Activated T-cell treated with anti-CD3 and anti-CD28 coated beads for 48 hours (primary cell): ENCODE measurements at places on chromosomes 6 and 20.

- DNase-seq: no peak
These were observed 25.0 kb upstream of the TXLNB start for GRCh38 chr6:139316622-139317317.

- DNase-seq: no peak
These were observed 168.0 kb upstream of the LRFN2 start for GRCh38 chr6:40755046-40755681.

DNA sequence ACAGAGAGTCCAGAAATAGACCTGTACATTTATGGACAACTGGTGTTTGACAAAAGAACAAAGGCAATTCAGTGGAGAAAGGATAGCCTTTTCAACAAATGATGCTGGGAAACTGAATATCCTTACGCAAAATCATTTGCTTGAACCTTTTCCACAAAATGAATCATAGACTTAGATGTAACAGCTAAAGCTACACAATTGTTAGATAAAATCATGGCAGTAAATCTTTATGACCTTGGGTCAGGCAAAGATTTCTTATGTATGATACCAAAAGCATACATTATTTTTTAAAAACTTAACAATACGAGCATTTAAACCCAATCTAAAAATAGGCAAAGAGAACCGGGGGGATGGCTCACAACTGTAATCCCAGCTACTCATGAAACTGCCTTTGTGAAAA is 73.5 kb upstream of the DST start:
- DNase-seq: no peak

DNA sequence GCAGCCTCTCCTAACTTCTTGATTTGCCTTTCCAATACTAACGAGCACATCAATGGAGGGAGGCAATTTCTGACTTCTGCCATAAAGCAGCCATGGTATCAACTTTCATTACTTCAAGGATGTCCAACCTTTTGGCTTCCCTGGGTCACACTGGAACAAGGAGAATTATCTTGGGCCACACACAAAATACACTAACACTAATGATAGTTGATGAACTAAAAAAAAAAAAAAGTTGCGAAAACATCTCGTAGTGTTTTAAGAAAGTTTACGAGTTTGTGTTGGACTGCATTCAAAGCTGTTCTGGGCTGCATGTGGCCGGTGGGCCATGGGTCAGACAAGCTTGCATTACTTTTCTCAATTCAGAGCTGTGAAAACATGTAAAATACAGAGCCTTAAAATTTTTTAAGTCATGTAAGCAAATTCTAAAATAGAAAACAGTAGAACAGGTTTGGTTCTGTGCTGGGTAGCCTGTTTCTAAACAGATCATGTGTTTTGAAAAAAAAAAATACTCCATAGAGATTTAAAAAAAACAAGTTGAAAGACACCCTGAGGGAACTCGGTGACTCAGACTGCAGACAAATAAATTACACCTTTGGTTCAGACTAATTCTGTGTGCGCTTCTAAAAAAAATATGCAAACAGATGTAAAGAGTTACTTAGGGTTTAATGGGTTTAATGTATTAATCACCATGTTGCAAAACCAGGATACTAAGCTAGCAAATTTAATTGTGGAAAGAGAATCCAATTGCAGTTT is 43.6 kb upstream of the SLC22A23 start:
- DNase-seq: no peak

DNA sequence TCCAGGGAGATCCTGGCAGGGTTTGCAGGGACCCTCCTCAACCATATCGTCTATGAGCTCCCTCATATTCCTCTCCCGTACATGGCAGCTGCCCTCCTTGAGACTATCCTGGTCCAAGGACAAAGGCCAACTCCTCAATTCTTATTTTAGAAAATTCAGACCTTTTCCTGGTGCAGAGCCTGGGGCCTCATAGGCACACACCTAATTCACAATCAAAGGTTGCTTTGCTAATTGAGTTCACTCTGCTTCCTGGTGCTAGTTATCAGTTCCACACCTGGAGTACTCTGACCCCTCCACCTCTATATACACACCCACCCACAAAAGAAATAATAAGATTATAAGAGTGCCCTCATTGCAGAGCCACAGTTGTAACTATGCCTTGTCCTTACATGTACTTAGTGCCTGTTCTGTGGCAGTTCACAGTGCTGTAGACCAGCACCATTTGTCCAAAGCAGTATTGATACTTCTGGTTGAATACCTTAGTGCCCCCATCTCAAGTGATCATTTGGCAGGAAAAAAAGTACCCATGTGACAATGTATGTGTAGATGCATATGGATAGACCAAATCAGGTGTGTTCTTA is 38.7 kb downstream of the GSS start:
- no peak for DNase-seq

DNA sequence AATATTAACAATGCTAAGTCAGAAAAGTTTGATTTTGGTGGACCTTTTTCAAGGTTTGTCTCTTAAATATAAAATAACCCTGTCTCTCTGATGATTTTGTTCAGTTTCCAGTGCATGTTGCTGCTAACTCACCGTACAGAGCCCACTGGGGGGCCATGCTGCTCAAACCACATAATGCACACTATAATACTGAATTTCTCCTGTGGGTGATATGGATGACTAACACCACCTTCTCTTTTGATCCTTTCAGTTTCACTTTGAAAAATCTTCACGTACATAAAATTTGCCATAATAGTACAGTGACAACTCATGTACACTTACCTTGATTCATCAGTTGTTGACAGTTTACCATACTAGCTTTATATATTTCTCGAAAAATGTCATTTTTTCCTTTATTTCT is 506.6 kb upstream of the MAN1A1 start:
- peak; percentile 5 for DNase-seq

GRCh38 chr6:168219804-168220203 is 99.8 kb downstream of the DACT2 start:
- no peak for DNase-seq

DNA sequence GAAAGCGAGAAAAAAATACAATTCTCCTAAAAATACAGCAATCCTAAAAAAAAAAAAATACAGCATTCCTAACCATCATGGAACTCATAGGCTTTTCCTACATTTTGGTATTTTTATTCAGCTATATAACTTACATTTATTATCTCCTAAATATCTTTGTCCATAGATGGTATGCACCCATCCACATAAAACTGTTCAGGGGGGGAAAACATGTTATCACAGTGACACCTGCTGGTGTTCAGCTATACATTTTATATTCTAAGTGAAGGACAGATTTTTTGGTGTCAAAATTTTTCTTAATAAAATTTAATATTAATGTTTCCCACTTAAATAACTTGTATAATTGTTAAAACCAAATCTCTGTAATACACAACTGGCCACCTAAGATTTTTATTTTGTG is 58.0 kb downstream of the BLOC1S5 start:
- DNase-seq: no peak

- DNase-seq: no peak
These were observed 14.7 kb upstream of the TAF4 start for GRCh38 chr20:62080249-62080990.

DNA sequence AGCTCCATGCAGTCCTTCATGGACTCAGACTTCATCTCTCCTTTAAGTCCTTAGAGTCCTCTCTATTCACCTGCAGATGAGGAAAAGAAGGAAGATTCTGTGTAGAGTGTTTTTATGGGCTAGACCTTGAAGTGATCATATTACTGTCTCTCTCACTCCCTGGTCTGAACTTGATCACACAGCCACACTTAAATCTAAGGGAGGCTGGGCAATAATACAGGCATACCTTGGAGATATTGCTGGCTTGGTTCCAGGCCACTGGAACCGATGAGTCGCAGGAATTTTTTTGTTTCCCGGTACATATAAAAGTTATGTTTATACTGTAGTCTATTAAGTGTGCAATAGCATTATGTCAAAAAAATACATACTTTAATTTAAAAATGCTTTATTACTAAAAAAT is 59.2 kb upstream of the FOXO3 start:
- DNase-seq: no peak

DNA sequence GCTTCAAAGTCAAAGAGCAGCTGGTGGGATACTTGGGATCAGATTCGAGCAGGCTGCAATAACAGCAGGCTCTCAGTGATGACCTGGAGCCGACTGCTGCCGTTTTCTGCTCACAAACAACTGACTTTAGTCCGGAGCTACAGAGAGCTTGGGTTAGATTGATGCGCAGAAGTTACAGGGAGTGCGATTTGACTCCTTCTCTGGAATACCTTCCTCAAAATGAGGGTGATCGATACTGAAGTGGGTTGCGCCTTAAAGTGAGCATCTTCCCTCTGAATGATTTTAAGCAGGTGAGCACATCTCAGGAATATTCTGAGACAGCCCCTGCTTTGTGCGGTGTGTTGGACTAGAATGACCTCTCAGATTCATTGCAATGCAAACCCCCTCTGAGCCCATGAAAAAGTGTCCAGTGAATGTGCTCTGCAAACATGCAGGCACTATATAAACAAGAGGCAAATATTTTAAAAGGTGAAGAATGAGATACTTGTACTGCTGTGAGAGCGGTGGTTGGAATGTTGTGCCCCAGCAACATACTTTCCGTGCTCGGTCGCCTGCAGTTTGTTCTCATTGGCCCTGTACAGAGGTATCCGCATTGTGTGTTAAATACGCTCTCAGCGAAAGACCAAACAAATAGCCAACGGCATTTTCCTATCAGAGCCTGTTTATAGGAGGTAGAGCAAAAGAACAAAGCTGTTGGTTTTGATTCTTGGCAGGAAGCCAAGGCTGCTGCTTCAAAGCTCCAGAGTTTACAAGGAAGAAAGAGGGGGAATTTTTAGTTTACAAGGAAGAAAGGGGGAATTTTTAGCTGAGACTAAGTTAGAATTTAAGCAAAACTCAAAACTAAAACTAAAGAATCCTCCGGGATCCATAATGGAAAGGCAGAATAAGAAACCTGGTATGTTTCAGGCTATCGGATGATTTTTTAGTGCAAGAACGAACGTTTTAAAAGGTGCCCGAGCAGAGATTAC is 67.7 kb downstream of the PHACTR2 start:
- no peak for DNase-seq

DNA sequence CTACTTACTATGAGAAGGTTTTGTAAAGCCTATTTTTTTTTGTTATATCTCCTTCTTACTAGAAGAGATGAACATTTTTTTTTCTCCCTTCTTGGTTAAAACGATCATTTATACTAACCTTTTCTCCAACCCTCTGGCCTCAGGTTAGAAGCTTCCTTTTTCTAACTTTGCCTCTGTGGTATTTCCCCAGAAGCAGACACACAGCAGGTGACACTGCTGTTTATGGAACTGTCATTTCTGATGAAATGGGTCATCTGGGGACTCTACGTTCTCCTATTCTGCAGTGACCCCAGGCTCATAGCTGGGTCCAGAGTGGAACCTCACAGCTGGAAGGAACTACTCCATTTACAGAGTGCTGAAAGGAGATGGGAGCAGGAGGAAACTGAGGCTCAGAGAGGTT is 746.3 kb upstream of the CHD6 start:
- no peak for DNase-seq

DNA sequence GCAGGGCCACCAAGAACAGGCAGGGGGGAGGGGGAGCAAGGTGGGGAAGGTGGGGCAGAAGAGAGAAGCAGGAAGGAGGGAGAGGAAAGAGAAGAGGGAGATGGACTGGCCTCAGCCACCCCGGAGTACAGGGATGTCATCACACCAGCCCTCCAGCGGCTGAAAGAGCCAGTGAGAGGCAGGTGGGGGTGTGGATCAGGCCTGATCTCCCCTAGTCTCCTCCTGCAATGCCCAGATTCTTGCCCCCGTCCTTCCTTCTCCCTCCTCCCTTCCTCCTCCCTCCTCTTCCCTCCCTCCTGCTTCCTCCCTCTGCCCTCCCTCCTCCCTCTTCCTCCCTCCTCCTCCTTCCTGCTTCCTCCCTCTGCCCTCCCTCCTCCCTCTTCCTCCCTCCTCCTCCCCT is 61.5 kb downstream of the YTHDF1 start:
- DNase-seq: no peak

DNA sequence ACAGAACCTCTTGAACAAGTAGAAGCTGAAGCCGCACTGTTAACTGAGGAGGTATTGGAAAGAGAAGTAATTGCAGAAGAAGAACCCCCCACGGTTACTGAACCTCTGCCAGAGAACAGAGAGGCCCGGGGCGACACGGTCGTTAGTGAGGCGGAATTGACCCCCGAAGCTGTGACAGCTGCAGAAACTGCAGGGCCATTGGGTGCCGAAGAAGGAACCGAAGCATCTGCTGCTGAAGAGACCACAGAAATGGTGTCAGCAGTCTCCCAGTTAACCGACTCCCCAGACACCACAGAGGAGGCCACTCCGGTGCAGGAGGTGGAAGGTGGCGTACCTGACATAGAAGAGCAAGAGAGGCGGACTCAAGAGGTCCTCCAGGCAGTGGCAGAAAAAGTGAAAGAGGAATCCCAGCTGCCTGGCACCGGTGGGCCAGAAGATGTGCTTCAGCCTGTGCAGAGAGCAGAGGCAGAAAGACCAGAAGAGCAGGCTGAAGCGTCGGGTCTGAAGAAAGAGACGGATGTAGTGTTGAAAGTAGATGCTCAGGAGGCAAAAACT is 40.1 kb downstream of the ZBTB2 start:
- DNase-seq: no peak

GRCh38 chr20:3093861-3094361 is 9.4 kb upstream of the AVP start:
- no peak for DNase-seq

GRCh38 chr6:156992020-156992804 is 215.0 kb downstream of the ARID1B start:
- no peak for DNase-seq

GRCh38 chr6:38801305-38801704 is 86.2 kb downstream of the DNAH8 start:
- no peak for DNase-seq

DNA sequence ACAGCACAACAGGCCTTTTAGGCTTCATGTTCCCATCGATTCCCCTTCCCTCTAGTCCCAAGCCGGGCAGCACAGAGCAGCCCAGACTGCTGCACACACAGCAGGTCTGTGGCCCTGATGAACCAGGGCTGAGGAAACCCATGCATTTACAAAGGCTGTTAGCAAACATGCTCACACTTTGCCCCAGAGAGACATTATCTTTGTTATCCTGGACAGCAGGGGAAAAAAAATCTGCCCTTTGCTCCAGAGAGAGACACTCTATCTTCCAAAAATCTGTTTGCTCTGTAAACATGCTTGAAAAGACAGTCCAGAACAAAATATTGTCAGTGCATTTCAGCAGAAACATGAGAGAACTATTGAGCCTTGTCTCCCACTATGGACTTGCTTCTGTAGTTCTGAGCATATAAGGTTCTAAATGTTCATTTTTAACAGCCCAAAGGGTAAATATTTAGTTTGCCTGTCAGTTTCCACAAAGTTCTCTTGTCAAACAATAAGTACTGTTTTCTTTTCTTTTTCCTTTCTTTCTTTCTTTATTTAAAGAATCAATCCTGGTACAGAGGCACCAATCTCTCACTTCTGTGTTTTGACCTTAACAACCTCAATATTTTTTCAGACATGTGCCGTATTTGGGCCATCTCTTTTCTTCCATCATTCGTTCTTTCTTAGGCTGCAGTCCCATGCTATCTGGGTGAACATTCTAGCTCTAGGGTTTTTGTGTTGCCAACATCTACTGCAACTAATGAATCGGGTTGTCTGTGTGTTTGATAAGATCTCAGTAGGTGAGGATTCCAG is 468.0 kb downstream of the EPM2A start:
- DNase-seq: no peak

DNA sequence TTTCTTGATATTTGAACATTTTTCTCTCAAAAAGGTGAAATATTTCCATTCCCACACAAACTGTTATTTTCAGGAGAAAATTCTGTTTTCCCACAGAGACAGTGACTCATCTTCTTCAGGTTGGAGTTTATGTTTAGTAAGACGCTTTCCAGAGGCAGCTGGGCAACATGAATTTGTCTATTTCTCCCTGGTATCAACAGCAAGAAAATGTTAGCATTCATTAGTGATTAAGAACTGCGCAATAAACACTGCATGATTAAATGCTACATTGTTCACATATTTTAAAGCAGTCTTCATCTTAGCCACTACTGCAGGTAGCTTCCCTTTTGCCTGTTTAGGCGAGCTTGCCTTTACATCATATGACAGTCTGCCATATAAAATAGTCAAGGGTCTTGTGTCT is 295.7 kb downstream of the C6orf118 start:
- DNase-seq: no peak
